Kidney epithelial cell (primary cell): ENCODE measurements at places on chromosomes 5 and 9.

DNA sequence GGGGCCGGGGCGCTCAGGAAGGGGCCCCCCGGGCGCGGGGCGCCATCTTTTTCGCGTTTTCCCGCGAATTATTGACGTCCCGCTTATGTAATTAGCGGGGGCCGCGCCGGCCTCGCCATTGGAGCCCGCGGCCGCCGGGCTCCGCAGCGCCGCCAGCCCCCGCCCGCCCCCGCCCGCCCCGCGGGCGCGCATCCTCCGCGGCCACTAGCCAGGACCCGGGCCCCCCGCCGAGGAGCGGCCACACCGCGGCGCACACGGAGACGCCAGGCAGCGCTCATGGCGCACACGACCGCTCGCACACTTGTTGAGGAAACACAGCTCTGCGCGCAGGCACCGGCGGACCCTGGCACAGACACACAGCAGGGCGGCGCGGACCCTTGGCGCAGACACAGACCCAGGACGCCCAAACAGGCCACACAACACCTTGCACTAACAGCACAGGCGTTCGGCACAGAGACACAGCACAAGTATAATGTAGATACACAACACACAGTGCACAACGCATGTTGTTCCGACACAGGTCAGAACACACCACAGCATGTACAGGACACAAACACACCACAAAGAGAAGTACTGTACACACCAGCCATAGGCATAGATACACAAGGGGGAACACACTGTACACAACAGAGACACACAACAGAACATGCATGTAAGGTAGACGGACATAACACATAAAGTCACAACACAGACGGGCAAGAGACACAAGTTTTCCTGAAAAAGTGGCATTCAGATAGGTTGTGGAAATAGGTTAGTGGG, 467 bp upstream of the PHF19 start:
- no peak for DNase-seq

GRCh38 chr5:37071901-37072581, 177.1 kb downstream of the CPLANE1 start:
- no peak for DNase-seq

GRCh38 chr5:145947581-145947980, 11.2 kb downstream of the SH3RF2 start:
- DNase-seq, result no peak

DNA sequence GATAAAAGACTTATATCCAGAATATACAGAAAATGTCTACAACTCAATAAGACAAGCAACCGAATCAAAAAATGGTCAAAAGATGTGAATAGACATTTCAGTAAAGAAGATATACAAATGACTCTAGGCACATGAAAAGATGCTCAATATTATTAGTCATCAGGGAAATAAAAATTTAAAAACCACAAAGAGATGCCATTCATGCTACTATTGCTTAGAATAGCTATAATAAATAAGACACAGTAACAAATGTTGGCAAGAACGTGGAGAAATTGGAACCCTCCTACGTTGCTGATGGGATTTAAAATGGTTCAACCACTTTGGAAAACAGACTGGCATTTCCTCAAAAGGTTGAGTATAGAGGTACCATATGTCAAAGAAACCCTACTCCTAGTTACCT, 39.8 kb downstream of the POLK start:
- no peak for DNase-seq

DNA sequence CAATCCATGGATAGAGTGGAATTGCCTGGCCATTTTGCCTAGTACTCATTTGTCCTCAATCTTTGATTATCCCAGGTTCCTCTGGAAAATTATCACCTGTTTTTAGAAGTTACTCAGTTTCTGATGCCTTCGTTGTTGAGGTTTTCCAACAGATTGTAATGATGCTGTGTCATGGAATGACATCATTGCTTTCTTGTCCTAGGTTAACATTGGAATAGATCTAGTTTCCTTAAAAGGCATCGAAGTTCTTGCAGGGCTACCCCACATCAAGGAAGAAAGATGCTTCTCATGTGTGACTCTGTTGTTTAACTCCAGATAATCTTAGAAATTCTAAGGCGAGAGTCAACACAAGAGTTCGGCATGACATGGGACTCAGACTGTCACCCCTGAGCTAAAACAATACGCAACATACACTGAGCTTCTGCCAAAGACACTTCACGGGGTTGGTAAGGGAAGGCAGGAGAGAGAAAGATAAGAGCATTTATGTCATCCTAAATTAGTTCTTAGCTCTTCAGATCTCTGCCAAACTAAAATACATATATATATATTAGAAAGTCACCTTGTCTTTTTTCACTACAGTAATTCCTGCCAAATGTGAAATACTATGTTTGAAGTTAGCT, 293.2 kb upstream of the WWC1 start:
- peak; percentile 49 for DNase-seq

- DNase-seq, result no peak
Measured at GRCh38 chr9:114225561-114226212, 70.3 kb downstream of the COL27A1 start.
